T-helper 17 cell (primary cell): ENCODE measurements at places on chromosomes 16 and 17. TPM values are rescaled to one million over a fixed set of nuclear protein-coding genes. Genes with fewer than 3 reads are reported as not detected.

MT1M gene
- total RNA-seq: not detected

GAST gene
- not detected for total RNA-seq

RHOT1 gene
- total RNA-seq: 19.5 TPM

SLC16A5 gene
- 11.7 TPM for total RNA-seq
